Vagina (tissue), 2 donors: ENCODE measurements at places on chromosomes 1 and 21. TPM values are rescaled to one million over a fixed set of nuclear protein-coding genes. Genes with fewer than 3 reads are reported as not detected.

GRCh38 chr21:45322231-45322959 is 34.7 kb upstream of the POFUT2 start:
- DNase-seq, result no peak

The RGS16 gene
- 1.2 TPM for total RNA-seq

The LCE1E gene
- not detected for total RNA-seq

- no peak for DNase-seq
Measured at GRCh38 chr1:196546272-196547111, 61.7 kb downstream of the KCNT2 start.

DNA sequence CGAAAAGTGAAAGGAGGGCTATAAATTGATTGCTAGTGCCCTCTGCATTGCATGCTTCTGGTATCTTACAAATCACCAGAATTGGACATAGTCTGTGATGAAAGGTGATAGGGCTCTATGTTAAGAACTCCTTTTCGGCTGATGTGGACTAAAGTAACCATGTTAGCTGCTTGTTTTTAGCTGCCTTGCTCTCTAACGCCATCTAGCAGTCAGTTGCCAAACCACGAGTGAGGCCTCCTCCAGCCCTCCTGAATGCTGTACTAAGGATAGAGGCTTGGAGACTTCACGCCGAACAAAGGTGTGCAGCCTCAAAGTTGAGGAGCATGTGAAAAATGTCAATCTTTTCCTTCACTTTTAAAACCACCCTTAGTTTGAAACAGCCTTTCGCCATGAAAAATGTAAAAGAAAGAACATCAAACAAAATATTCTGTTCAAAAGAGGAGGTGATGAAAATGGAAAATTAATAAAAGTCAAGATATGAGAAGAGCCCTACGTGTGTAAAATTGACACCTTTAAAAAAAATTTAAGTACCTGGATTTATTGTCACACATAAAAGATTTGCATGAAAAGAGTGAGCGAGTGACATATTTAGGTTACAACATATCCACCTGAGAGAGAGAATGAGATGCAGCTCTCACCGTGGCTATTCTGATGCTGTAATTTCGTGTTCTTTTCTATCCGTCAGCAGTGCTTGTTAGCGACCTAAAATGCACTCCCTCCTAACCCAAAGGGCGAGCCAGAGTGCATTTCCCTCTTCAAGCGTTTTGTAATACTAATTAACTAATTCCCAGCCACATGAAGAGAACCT is 8.1 kb downstream of the LRRC53 start:
- no peak for DNase-seq

GRCh38 chr1:111164151-111164550 is 24.1 kb downstream of the CEPT1 start:
- DNase-seq, result no peak

- DNase-seq, result no peak
Measured at GRCh38 chr1:56249234-56249633, 330.1 kb downstream of the PLPP3 start.

DNA sequence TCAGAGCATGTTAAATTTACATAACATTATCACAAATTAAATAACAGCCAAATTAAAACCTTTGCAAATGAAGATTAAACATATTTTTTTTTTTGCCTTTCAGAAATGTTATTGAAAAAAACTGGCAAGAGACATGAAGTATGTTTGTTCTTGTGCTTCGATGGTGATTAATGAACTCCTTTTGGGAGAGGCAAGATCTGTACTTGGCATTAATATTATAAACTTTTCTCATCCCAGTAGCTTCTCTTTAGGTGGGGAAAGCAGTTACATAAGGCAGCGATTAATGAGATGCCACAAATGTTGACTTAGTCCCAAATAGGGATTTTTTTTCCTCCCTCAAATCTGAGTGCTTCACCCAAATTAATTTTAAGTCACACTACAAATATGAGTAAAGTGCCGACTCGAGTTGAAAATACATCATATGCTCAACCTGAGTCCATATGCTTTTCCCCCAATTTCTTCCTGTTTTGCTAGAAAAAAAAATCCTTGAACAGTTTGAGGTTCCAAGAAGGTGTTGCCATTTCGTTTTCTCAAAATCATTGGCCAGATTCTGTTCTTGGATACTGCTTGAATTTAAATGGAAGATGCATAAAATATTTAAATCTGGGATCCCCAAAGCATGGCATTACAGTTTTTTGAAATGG is 294.5 kb downstream of the VAV3 start:
- DNase-seq, result no peak

- no peak for DNase-seq
Measured at GRCh38 chr1:235597867-235598553, 51.6 kb downstream of the GNG4 start.

The FCAMR gene
- total RNA-seq, result not detected

GRCh38 chr21:35925497-35925896 is 134.8 kb downstream of the SETD4 start:
- no peak for DNase-seq

DNA sequence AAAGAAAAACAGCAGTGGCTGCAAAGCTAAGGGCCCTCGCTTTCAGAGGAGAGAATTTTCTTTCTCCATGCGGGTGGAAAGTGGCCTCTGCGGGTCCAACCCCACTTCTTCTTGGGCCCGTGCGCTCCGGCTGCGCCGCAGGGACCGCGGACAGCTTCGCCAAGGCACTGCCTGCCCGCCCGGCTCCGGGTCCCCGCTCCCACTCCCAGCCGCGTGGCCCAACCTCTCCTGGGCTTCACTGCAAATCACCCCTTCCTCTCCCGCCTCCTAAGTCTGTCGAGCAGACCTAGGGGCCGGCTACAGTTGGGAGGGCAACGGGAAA is 1.0 kb upstream of the RUNX3 start:
- no peak for DNase-seq

DNA sequence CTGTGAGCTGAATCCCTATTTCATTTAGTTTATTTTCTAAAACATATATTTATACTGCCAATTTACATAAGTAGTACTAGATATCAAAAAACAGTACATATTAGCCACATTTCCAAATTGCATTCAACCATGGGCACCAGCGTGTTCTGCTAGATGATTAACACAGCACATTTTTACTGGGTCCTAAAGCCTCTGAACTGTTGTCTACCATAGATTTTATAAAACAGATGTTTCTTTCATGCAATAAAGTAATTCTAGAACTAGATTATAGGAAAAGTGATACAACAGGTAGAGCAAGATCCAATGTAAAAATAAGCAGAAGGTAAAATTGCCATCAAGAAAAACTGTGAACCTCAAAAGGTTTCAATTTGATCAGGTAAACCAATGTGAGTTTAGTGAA is 108.6 kb downstream of the FAF1 start:
- no peak for DNase-seq

- no peak for DNase-seq
Measured at GRCh38 chr1:222749927-222750326, 12.9 kb downstream of the FAM177B start.

GRCh38 chr1:203368624-203369451 is 17.9 kb upstream of the FMOD start:
- peak; percentile 98 for DNase-seq
